AML-193 (cell line): ENCODE measurements at places on chromosomes 4 and X.
A peak's percentile ranks its signal among the peaks of the same experiment; 100 is the strongest.

- DNase-seq: no peak
Measured at GRCh38 chr4:3248811-3249661, at the start of gene MSANTD1. MSANTD1 (plus strand) TSS chr4:3249159; CDS start chr4:3249223, 64 bp downstream.

- DNase-seq: no peak
Measured at GRCh38 chr4:78627046-78627965, 75.7 kb downstream of the ANXA3 start.

GRCh38 chrX:125954236-125954635, 211.9 kb downstream of the DCAF12L2 start:
- DNase-seq: no peak

GRCh38 chr4:15964159-15964558, 1.2 kb upstream of the FGFBP2 start:
- no peak for DNase-seq

- DNase-seq: no peak
Measured at GRCh38 chrX:11759172-11759460, 1.1 kb downstream of the MSL3 start.

GRCh38 chrX:147403040-147403439, 508.7 kb upstream of the FMR1 start:
- DNase-seq: no peak

GRCh38 chrX:130086447-130087206, 23.7 kb downstream of the ELF4 start:
- peak; percentile 76 for DNase-seq

DNA sequence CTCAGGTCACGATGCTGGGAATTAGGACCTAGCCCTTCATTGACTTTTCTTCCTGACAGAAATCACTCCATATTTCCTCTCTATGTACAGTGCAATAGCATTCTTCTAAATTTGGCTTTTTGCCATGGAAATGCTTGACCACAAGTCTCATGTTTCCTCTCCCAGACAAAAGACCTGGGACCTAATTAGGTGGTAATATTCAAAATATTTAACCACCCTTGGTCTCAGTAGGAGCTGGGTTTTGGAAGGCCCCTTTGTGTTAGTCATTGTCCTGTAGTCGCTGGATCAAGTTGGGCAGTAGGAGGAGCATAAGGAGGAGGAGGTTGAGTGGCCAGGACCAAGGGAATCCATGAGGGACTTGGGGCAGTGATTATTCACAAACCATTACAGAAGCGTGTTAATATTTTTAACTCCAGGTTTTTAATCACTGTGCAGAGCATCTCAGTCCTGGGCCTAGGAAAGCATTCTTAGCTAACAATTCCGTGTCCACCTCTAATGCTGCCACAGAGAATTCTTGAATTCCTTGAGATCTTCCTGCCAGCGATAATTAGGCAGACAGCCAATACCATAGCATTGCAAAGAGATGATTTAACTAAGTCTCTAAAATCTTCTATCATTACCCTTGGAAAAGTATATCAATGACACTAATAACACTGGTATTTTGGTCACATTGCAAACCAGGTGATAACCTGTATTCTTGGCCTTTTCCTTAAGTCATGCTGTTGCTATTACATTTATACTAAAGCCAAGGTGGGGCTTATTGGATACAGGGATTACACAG, 25.0 kb upstream of the SHROOM4 start:
- DNase-seq: no peak

- DNase-seq: no peak
Measured at GRCh38 chr4:6749340-6750171, 33.0 kb upstream of the KIAA0232 start.

- DNase-seq: no peak
Measured at GRCh38 chr4:34108391-34108790, 2135.9 kb downstream of the ARAP2 start.

DNA sequence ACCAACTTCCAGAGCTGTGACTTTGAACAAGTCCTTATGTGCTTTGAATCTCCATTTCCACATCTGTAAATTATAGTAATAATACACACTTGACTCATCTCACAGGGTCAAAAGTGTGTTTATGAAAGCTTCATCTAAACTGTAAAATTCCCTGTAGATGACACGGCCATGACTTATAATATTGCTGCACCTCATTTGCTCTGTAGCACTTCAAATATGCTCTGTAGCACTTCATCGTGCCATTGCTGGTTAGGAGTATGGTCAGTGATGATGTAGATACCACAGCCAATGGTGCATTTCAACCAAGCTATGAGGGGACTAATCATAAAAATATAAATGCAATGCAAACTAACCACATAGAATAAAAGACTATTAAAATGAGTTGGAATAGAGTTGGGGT, 318.6 kb downstream of the ANK2 start:
- DNase-seq: no peak

GRCh38 chr4:113222471-113222870, 173.0 kb downstream of the ANK2 start:
- DNase-seq: no peak

DNA sequence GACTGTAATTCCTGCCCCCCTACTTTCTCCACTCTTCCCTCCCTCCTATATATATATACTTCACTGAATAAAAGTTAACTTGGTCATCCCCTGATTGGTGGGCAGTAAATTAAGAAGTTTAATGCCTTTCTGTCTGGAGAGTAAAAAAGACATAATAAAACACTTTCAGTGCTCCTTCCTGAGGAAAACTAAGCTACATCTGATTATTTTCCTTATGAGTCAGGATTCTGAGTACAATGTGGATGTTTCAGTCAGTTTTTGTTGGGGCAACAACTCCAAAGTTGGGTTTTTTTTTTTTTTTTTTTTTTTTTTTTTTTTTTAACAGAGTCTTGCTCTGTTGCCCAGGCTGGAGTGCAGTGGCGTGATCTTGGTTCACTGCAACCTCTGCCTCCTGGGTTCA, 22.0 kb upstream of the SUPT20HL2 start:
- DNase-seq: no peak

GRCh38 chr4:151266497-151266896, 10.5 kb upstream of the PRSS48 start:
- DNase-seq: no peak

DNA sequence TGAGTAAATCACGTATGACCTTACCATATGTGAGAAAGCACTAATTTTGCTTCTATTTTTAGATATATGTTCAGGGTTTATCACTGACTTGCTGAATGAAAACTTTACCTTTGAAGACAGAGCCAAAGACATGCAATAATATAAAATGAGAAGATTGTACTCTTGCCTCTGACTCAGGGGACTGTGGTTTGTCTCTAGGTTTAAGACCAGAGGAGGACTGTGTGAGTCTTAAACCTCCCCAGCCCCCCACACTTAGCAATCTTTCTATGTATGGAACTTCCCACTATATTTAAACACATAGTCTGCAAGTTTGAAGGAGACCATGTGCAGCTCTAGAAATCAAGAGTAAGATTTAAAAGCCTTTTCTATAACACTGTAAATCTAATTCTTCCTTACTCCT, 368.7 kb upstream of the FAM241A start:
- DNase-seq: no peak

- DNase-seq: no peak
Measured at GRCh38 chr4:20109391-20109790, 142.3 kb upstream of the SLIT2 start.

DNA sequence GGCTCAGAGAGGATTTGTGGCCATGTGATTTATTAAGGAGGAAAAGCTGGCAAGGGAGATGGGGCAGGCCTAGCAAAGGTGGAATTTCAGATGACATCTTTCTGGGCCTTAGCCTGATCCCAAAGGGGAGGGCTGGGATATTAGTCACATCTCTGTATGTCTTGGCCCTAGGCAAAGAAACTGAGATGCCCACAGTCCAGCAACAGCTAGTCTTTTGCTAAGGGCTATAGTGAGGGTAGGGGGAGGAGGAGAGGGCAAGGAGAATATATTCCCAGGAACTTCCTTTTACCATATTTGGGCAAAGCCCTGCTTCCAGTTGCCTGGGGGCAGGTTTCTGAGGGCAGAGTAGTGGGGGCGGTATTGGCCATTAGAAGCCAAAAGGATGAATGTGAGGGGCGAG, 209.8 kb upstream of the NR3C2 start:
- DNase-seq: no peak

- no peak for DNase-seq
Measured at GRCh38 chr4:140220058-140220457, 66.1 kb upstream of the MAML3 start.

DNA sequence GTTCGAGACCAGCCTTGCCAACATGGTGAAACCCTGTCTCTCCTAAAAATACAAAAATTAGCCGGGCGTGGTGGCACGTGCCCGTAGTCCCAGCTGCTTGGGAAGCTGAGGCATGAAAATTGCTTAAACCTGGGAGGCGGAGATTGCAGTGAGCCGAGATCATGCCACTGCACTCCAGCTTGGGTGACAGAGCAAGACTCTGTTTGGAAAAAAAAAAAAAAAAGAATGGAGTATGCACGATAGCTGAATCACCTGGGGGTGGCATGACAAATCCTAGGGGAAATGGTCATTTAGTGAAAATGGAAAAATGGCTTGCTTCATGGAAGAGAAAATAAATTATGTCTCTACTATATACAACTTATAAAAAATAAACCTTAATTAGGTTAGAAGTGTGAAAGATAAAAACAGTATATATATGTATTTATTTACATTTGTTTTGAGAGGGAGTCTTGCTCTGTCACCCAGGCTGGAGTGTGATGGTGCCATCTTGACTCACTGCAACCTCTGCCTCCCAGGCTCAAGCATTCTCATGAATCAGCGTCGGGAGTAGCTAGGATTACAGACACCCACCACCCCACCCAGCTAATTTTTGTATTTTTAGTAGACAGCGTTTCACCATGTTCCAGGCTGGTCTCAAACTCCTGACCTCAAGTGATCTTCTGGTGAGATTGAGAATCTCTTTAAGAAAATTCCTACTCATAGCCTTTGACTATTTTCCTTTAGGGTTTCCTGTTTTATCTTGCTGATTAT, 19.3 kb upstream of the ING2 start:
- DNase-seq: no peak

GRCh38 chrX:29528281-29528680, 687.1 kb upstream of the MAGEB2 start:
- no peak for DNase-seq

DNA sequence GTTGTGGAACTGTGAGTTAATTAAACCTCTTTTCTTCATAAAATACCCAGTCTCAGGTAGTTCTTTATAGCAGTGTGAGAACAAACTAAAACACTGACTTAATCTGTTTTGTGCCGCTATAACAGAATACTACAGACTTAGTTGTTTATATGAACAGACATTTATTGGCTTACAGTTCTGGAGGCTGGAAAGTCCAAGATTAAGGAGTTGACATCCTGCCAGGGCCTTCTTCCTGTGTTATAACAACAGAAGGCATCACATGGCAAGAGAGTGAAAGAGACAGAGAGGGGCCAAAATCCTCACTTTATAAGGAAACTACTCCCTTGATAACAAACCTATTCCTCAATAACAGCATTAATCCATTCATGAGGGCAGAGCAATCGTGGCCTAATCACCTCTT, 42.5 kb upstream of the KCNIP4 start:
- no peak for DNase-seq

GRCh38 chr4:34720571-34720970, 1523.7 kb downstream of the ARAP2 start:
- peak; percentile 1 for DNase-seq

- DNase-seq: no peak
Measured at GRCh38 chrX:129007631-129008030, 515.7 kb downstream of the SMARCA1 start.

DNA sequence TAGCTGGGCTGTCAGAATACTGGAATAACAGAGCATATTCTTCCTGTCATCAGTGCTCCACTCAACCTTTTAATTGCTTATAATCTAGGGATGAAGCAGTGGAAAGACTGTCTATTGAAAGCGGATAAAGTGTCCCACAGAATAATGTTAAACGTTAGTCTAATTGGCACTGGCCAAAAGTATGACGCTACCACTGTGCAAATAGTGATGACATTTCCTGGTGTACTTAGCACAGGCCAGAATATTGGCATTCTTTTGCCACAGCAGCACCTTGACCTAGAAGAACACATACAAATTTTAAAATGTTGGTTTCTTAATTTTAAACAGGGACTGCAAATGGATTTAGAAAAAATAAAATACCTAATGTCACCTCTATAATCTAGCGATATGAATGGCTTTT, 635.2 kb upstream of the SPANXN1 start:
- no peak for DNase-seq

GRCh38 chrX:150410513-150410912, 47.4 kb downstream of the MAMLD1 start:
- no peak for DNase-seq

- no peak for DNase-seq
Measured at GRCh38 chrX:37350034-37350365, 836 bp downstream of the PRRG1 start.

DNA sequence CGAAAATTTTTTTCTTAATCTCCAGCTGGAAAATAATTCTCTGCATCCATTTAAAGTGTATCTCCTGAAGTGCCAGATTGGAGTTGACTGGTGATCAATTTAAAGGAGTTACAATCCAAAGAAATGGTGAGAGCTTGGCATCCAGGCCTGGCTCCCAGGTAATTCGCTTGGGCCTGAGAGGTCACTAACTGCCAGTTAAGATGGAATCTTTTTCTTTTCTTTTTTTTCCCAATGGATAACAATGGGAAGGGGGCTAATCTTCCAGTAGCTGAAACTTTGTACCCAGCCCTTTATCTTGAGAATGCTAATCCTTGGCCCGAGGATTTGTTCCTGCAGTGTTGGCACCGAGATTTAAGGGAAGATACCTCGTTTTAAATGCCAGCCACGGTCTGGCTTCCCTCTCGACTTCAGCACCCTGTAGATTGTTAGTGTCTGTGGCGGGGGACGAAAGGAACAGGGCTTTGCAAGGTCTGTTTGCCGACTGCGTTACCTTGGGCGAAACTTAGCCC, 13.3 kb upstream of the PITX2 start:
- no peak for DNase-seq

- DNase-seq: no peak
Measured at GRCh38 chr4:142379277-142380051, 466.6 kb downstream of the INPP4B start.

- peak; percentile 57 for DNase-seq
Measured at GRCh38 chr4:56434599-56435139, 746 bp downstream of the PPAT start.

DNA sequence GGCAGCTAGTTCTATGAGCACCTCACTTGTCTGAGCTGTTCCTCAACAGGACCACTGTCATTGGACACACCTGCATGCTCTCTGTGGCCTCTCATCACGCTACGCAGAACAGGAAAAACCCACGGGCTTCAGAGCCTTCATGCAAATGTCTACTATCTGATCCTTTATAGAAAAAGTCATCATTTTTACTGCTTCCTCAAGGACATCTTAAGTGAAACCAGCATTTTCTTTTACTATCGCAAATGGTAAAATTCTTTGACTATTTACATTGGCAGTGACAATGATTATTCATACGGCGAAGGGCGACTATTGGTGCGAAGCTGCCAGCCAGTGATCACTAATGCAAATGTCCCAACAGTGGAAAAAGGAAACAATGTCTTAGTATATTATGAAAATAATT, 147.0 kb downstream of the AFAP1 start:
- DNase-seq: no peak

DNA sequence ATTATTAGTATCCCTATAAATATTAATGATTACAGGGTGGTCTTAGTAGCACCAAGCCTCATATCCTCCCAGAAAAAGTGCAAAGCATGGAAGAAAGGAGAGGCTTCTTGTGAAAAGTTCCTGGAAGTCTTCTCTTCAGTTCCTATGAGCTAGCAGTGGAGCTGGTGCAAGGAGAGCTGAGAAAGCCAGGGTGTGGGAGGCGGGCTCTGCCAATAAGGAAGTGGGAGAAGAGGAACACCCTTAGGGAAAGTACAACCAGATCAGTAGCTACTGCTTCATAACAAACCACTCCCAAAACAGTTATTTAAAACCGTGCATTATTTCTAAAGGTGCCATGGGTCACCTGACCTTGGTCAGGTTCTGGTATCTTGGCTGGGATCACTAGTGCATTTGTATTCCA, 72.4 kb downstream of the MAP9 start:
- no peak for DNase-seq

- no peak for DNase-seq
Measured at GRCh38 chr4:135963009-135963408, 1569.3 kb downstream of the PCDH18 start.
